Endothelial cell of umbilical vein (primary cell): ENCODE measurements at places on chromosomes 13 and 19.

DNA sequence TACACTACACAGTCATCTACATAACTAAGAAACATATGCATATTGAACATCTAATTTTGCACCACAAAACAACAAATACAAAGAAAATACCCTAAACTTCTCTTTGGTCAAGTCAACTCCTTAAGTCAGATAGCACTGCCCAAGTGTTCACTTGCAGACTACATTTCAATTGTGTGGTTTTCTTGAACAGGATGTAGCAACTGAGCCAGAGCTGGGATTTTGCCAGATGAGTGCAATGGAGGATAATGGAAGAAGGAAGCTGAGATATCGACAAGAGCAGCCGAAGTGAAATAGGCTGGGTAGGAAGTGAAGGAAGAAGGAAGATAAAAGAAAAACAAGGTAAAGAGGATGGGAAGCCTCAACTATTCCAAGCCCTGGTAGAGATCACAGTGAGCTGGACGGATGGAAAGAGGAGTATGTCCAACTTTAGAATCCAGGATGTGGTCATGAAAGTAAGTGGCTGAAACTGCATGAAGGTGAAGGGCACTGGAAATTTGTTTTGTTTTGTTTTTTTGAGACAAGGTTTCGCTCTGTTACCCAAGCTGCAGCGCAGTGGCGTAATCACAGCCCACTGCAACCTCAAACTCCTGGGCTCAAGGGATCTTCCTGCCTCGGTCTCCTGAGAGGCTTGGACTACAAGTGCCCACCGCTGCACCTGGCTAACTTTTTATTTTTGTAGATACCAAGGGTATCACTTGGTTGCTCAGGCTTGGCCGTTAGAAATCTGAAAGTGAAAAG lies 15.0 kb downstream of the NUFIP1 start:
- H3K27ac ChIP-seq: peak overlapping the region; percentile 45
- peak; percentile 84 for DNase-seq
- peaks cover 26% of the 10 kb centered on the region for H3K4me1 ChIP-seq
- H3K27me3 ChIP-seq: no peaks in the 10 kb centered on the region

GRCh38 chr13:32116210-32116609 lies 84.6 kb downstream of the FRY start:
- peaks cover 8% of the 10 kb centered on the region for H3K4me1 ChIP-seq
- H3K27me3 ChIP-seq: no peaks in the 10 kb centered on the region
- no peak overlapping the region for H3K27ac ChIP-seq
- DNase-seq: no peak

DNA sequence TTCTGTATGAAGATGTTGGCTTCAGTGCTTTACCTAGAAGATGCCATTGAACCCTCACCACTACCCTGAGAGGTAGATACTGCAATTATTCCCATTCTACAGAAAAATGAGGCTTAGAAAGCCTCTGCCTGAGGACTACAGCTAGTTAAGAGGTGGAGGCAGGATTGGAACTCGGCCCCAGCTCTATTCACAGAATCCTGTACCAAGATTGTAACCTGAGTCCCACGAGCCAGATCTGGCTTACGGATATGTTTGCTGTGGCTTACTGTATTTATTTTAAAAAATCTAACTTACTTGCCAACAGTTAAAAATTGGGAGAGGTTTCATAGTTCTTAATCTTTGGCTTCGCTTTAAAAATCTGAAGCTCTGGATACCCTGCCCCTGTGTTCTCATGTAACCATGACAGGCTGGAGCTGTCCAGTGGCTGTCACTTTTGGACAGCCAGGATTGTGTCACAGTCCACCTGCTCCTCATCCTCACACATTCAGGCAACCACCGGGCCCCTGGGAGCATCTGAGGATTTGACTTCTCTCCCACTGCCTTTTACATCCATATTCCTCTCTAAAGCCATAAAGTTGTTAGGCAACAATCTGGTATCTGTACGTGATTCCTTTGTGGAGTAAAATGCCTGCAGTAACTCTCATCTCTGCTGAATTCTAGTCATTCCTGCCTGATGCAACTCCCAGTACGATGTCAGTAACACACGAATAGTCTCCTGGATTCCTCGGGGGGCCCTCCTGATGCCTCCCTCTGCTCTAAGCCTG lies 160.8 kb upstream of the SERP2 start:
- no peak overlapping the region for H3K4me3 ChIP-seq
- no peak overlapping the region for H3K27ac ChIP-seq
- no peak for DNase-seq
- H3K4me1 ChIP-seq: no peaks in the 10 kb centered on the region
- H3K27me3 ChIP-seq: peaks cover 4% of the 10 kb centered on the region
- H3K36me3 ChIP-seq: no peaks in the 10 kb centered on the region

- DNase-seq: no peak
- no peak overlapping the region for H3K4me3 ChIP-seq
- no peaks in the 10 kb centered on the region for H3K27me3 ChIP-seq
- no peaks in the 10 kb centered on the region for H3K36me3 ChIP-seq
- H3K27ac ChIP-seq: no peak overlapping the region
Measured at GRCh38 chr19:1804858-1805257, 7.2 kb downstream of the ATP8B3 start.

DNA sequence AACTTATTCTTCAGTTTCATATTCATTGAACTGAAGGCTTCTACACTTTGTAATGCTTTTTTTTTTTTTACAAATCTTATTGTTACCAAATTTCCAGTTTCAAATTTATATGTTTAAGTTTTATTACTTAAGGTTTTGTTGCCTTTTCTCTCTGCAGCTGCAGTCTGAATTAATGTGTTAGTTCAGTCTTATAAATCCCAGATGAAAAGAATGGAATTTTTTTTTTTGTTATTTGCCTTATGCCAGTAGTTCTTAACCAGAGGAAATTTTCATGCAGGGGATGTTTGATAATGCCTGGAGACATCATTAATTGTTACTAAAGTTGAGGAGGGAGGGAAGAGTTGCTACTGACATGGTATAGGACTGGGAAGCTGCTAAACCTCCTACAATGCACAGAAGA lies 367.9 kb upstream of the SPRY2 start:
- no peak for DNase-seq
- H3K27ac ChIP-seq: no peak overlapping the region
- H3K4me3 ChIP-seq: no peak overlapping the region
- H3K27me3 ChIP-seq: no peaks in the 10 kb centered on the region

DNA sequence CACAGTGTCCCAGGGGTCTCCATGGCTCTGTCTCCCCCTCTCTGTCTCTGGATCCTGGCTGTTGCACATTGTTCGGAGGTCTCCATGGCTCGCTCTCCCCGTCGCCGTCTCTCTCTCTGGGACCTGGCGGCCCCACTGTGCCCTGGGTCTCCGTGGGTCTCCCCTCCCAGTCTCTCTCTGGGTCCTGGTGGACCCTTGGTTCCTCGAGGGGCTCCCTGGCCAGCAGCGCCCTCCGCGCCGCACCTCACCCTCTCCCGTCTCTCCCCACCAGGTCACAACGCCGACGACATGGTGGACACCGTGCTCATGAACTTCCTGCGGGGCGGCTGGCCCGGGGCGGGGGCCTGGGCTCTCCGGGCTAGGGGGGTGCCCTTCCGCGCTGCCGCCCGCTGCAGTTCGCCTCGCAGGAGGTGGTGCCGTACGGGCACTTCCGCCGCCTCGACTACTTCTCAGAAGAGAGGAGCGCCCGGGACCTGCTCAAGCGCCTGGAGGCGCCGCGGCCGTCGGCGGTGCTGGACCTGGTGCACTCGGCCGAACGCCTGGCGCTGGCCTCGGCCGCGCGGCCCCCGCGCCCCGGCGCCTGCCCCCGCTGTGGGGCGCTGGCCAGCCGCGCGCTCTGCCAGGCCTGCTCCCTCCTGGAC lies 29.1 kb downstream of the SIGLEC5 start:
- no peak for DNase-seq
- H3K4me1 ChIP-seq: no peaks in the 10 kb centered on the region
- no peak overlapping the region for H3K27ac ChIP-seq
- H3K4me3 ChIP-seq: no peak overlapping the region
- H3K27me3 ChIP-seq: peaks cover 16% of the 10 kb centered on the region
- H3K36me3 ChIP-seq: no peaks in the 10 kb centered on the region

GRCh38 chr13:109985871-109986450 lies 199.6 kb upstream of the IRS2 start:
- H3K4me1 ChIP-seq: no peaks in the 10 kb centered on the region
- DNase-seq: no peak
- H3K27me3 ChIP-seq: no peaks in the 10 kb centered on the region

DNA sequence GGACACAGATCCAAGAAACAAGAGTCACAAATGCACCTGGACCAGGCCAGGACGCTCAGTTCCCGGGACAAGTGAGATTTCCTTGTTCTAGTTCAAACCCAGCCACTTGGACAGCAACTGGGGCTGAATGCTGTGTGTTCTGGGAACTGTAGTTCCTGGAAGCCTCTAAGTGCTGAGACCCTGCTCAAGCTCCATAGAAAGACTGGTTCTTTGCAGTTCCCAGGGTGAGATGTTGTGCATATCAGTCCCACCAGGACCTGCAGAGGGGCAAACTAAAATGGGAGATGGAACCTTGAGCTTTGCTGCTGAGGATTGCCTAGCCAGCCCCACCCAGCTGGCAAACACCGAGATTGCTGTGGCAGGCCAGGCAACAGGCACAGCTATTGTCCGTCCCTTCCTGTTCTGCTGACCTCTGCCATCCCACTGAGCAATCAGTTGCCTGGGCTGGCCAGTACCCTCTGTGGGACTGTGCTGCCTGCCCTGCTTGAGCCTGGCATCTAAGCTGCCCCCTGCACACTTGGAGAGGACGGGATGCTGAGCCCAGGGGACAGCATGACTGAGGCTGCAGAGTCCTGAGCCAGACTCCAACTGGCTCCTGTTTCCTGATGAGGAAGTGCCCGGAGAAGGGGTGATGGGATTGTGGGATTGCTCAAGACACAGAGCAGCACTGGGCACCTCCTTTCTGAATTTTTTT lies 1.4 kb upstream of the GIPC1 start:
- H3K36me3 ChIP-seq: no peaks in the 10 kb centered on the region
- H3K4me1 ChIP-seq: peaks cover 23% of the 10 kb centered on the region
- no peaks in the 10 kb centered on the region for H3K27me3 ChIP-seq
- DNase-seq: peak; percentile 59
- no peak overlapping the region for H3K27ac ChIP-seq

DNA sequence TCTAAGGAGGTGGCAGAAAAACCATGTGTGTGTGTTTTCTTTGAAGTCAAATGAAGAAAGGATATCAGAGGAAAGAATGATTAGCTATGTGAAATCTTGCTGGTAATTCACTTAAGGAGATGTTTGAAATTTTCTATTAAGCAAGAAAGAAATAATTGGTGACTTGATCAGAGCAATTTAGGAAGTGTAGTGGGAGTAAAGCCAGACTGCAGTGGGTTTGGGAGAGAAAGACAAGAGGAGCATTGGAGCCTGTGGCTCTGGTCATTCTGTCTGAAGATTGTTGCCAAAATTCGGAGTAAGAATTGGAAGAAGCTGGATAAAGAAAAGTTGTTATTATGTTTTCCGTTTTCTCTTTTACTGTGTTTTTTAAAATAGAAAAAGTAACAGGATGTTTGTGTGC lies 640.5 kb downstream of the GPC5 start:
- DNase-seq: no peak
- H3K36me3 ChIP-seq: no peaks in the 10 kb centered on the region
- no peaks in the 10 kb centered on the region for H3K27me3 ChIP-seq
- no peak overlapping the region for H3K27ac ChIP-seq
- H3K4me3 ChIP-seq: no peak overlapping the region

GRCh38 chr19:46002678-46003275 lies 7.5 kb downstream of the CCDC61 start:
- H3K27ac ChIP-seq: no peak overlapping the region
- H3K4me3 ChIP-seq: no peak overlapping the region
- no peak for DNase-seq

GRCh38 chr13:49645451-49645850 lies 17.1 kb downstream of the ARL11 start:
- no peak overlapping the region for H3K27ac ChIP-seq
- H3K36me3 ChIP-seq: no peaks in the 10 kb centered on the region
- H3K27me3 ChIP-seq: no peaks in the 10 kb centered on the region
- H3K4me3 ChIP-seq: no peak overlapping the region

DNA sequence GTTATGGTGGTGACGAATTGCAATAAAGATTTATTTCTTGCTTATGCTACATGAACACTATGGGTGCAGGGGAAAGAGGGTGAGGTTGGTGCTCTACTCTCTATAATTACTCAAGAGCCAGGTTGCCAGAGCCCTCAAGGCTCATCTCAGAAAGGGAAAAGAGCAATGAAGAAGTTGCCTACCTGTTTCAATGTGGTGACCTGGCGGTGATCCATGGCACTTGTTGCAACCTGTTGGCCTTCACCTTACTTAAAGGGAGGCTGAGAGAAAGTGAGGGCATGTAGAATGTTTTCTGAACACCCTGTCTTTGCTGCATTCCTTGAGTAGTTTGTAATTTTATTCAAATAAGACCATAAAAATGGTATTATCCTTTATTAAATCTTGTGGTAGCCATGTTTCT lies 394.4 kb downstream of the GPC6 start:
- H3K4me3 ChIP-seq: no peak overlapping the region
- DNase-seq: no peak
- H3K27me3 ChIP-seq: no peaks in the 10 kb centered on the region
- no peaks in the 10 kb centered on the region for H3K36me3 ChIP-seq

DNA sequence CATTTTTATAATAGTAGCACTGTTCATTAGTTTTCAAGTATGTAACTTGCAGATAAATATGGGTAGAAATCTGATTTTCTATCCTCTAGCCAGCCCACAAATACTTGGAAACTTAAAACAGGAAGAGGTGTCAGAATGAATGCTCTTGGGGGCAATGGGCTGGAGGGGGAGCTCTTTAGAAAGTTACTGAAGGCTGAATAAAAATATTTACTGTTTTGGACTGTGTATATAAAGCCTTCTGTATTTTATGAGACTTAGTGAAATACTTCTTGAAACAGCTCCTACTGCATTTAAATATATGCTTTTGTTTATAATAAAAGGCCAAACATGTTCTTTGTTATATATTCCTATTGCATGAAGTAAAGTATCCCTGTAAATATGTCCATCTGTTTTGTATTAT lies 138.8 kb downstream of the RGCC start:
- DNase-seq: peak; percentile 70
- H3K36me3 ChIP-seq: no peaks in the 10 kb centered on the region
- no peak overlapping the region for H3K4me3 ChIP-seq
- peaks cover 12% of the 10 kb centered on the region for H3K4me1 ChIP-seq

- H3K27me3 ChIP-seq: peaks cover 14% of the 10 kb centered on the region
- no peak overlapping the region for H3K4me3 ChIP-seq
- no peak overlapping the region for H3K27ac ChIP-seq
- no peaks in the 10 kb centered on the region for H3K36me3 ChIP-seq
- DNase-seq: no peak
Measured at GRCh38 chr13:29716493-29716892, 121.0 kb upstream of the SLC7A1 start.

GRCh38 chr19:17104679-17105078 lies 29.1 kb downstream of the MYO9B start:
- no peak overlapping the region for H3K27ac ChIP-seq
- no peak overlapping the region for H3K4me3 ChIP-seq
- H3K36me3 ChIP-seq: no peaks in the 10 kb centered on the region
- no peaks in the 10 kb centered on the region for H3K27me3 ChIP-seq
- H3K4me1 ChIP-seq: peaks cover 11% of the 10 kb centered on the region
- DNase-seq: no peak

DNA sequence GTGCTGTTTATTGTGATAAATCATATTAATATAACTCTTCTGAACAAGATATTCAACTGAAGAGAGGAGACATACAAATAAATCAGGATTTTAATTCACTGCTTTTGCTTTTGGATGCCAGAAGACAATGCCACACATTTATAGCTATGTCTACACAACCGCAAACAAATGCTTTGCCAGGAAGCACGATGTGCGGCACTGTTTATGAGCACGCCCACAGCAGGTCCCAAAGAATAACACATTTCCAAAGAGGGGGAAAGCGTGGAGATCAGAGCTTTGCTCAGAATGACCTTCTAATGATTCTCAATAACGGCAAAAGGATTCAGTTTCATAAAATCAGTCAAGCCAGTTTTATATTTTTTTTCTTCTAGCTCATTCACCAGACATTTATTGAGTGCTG lies 16.7 kb downstream of the FAM216B start:
- no peak overlapping the region for H3K4me3 ChIP-seq
- no peak for DNase-seq
- H3K27me3 ChIP-seq: peaks cover 2% of the 10 kb centered on the region
- H3K27ac ChIP-seq: no peak overlapping the region
